Activated CD4-positive, alpha-beta T cell treated with anti-CD3 and anti-CD28 coated beads for 36 hours (primary cell): ENCODE measurements at places on chromosomes 7 and 10. TPM values are rescaled to one million over a fixed set of nuclear protein-coding genes. Genes with fewer than 3 reads are reported as not detected.

ARHGAP22 gene
- total RNA-seq, result 0.27 TPM

HERC4 gene
- total RNA-seq, result 39.5 TPM

TRPV6 gene
- not detected for total RNA-seq

DNA sequence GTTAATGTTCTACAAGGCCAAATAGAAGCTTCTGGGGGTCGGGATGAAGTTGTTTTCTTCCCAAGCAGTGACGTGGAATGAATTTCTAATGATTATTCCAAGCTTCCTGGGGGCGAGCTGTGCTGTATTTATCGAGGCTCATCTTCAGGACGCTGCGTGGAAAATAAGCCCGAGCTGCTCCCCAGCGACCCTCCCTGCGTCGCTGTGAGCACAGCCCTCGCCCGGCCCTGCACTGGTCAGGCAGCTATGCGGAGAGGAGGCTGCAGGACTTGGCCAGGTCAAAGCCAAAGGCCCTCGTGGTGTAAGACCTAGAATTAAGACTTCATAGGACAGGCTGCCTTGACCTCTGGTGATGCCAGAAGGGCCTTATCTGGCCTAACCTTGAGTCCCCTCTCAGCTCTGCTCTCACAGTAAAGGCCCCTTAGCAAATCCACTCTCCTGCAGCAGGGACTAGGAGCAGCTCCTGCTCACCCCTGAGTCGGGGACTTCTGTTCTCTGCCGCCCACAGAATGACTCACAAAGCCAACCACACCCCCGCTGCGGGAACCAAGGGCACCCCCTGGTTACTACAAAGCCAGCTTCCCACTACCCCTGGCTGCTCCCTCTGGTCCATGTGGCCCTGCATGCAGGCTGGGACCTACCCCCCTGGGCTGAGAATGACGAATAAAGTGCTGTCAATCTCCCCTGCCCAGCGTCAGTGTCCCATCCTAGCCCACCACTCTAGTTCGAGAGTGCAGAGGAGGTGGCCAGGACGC is 501.6 kb downstream of the TCERG1L start:
- DNase-seq, result no peak

DNA sequence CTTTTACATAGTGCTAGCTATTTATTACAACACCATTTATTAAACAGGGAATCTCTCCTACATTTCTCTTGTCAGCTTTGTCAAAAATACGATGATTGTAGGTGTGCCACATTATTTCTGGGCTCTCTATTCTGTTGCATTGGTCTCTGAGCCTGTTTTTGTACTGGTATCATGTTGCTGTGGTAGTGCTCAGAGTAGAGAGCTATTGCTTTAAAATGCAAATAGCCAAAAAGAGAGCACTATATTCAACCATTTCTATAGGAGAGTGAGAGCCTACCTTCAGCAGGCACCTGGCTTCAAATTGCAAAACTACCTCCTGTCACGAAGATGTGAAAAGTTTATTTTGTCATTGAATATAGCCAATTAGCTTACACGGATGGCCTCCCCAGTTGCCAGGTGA is 8.1 kb downstream of the ZNF92 start:
- no peak for DNase-seq

GRCh38 chr10:11004144-11005077 is 13.3 kb upstream of the CELF2 start:
- no peak for DNase-seq

GJD4 gene
- total RNA-seq, result not detected

- DNase-seq, result no peak
These were observed 259.7 kb downstream of the AHR start for GRCh38 chr7:17558135-17558534.

- DNase-seq, result no peak
These were observed 514.7 kb upstream of the KCND2 start for GRCh38 chr7:119758254-119758653.

DNA sequence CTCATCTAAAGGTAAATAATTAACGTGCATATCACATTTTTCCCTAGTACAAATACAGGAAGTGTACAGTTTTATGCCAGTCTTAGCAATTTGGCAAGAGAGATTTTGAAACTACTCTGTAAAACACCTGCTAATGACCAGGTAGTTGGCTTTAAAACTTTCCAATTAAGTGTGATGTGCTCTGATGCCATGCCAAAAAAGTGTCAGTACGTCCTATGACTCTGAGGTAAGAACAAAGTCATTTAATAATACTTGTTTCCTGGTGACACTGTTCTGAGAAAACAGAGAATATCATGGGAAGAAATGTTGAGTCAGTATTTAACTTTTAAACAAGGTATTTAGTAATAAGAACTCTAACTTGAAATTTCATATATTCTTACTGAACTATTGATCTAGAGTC is 9.6 kb downstream of the PDZD8 start:
- no peak for DNase-seq

- peak; percentile 56 for DNase-seq
These were observed 3.7 kb downstream of the CFAP46 start for GRCh38 chr10:132938472-132939339.

GRCh38 chr7:110373859-110374258 is 717.1 kb upstream of the LRRN3 start:
- DNase-seq, result no peak

- DNase-seq, result no peak
These were observed 46.9 kb upstream of the MKRN1 start for GRCh38 chr7:140526214-140526613.

- DNase-seq, result no peak
These were observed 76.0 kb upstream of the RET start for GRCh38 chr10:43000651-43001426.

CPXM2 gene
- not detected for total RNA-seq

ZNF485 gene
- 7.6 TPM for total RNA-seq

DNA sequence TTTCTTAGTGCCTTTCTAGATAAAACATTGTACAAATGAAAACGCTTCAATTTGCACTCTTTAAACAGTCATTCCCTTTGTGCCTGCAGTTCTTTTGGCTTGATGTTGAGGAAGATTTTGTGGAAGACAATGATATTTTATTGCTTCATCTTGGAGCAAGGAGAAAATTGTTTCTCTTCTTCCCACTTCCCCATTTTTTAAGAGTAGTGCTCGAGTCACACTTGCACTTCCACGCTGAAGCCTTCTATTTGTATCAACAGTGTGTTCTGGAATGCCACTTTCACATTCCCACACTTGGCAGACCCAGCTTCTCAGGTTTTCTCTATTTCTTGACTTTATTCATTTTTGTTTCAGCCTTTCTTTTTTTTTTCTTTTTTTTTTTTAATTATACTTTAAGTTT is 369.3 kb downstream of the PAXIP1 start:
- DNase-seq, result no peak

C10orf67 gene
- 0.41 TPM for total RNA-seq

GRCh38 chr10:119656760-119657159 is 5.6 kb downstream of the BAG3 start:
- DNase-seq, result no peak

- DNase-seq, result no peak
These were observed 24.9 kb upstream of the TES start for GRCh38 chr7:116185450-116185849.

DNA sequence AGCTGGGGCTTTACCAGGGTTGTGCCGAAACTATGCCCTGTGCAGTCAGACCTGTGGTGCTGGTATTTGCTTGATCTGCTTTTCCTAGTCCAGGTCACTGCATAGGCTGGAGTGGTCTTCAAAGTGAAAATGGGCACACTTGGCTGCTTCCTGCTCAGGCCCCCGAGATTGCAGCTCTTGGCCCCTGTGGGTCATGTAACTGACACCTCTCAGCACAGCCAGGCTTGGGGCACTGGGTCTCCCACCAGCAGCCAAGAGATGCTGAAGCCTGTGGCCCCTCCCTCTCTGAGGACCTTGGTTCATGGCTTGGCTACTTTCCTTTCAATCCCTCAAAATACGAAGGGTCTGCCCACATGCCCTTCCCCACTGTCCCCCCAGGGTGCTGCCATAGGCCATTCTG is 33.7 kb downstream of the PDIA4 start:
- DNase-seq, result no peak

DNA sequence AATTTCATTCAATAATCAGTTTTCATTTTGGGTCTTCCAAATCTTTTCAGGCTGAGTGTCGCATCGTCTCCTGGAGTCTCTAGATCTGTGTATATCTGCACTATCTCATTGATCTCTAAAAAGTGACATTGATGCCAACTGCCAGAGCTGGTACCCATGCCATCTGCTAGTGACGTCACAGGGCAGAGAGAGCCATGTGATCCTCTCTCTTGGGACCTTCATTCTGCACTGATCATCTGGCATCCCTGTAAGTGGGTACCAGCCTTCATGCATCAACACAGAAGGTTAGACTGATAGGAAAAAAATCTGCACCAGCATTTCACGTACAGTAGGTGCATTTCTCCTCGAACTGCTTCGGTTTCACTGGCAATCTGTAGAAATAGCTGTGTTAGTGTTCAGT is at the start of gene NEUROD6:
Gene NEUROD6, minus strand, starts transcription at position 124 of the 400 bp plus-strand sequence. CDS start 1,458 bp downstream, outside the sequence.
- DNase-seq, result no peak

GRCh38 chr10:95327367-95327766 is 36.6 kb upstream of the PDLIM1 start:
- no peak for DNase-seq

- DNase-seq, result no peak
These were observed 335.2 kb upstream of the ZNF32 start for GRCh38 chr10:43983856-43984271.

GRCh38 chr10:84825330-84825729 is 496.9 kb downstream of the CCSER2 start:
- no peak for DNase-seq

FGFBP3 gene
- 1.5 TPM for total RNA-seq

DNA sequence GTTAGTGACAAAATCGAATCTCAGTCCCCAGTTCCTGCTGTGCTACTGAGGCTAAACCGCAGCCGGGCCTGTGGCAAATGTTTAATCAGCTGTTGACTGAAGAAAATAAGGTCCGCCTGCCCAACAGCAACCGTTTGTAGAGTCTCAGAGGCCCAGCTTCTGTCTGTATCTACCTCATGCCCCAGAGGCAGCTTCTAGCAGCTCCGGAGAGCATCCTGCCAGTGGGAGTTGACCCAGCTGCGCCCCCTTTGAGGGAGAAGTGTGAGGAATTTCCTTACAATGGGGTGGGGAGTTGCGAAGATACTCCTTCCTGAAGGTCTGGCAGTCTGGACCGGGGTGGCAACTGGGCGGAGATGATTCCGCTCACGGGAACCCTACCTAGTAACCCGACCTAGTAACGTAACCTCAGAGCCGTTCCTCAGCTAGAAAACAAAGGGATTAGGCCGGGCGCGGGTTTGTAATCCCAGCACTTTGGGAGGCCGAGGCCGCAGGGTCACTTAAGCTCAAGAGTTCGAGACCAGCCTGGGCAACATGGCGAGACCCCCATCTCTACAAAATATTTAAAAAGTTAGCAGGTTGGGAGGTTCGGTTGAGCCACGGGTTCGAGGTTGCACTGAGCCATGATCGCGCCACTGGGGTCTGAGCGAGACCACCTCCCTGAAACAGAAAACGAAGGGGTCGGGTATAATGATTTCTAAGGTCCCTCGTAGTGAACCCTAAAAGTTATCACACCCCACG is 846 bp upstream of the ZNF775 start:
- peak; percentile 62 for DNase-seq

DNA sequence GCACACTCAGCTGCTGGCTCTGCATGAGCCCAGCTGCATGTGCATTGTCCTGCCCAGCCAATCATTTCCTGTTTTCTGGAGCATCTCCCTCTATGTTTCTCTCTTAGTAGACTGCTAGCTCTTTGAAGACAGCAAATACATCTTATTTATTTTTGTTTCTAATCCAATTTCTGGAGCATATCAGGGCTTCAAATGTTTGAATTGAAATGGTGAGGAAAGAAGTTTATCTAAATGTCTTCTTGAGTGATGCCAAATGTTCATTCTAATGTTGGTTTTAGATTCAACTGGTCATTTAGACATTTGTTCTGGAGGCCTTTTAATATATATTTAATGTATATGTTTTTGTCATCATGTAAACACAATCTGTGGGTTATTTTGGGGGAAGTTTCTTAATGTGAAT is 141.9 kb downstream of the DNAJB9 start:
- no peak for DNase-seq

DNA sequence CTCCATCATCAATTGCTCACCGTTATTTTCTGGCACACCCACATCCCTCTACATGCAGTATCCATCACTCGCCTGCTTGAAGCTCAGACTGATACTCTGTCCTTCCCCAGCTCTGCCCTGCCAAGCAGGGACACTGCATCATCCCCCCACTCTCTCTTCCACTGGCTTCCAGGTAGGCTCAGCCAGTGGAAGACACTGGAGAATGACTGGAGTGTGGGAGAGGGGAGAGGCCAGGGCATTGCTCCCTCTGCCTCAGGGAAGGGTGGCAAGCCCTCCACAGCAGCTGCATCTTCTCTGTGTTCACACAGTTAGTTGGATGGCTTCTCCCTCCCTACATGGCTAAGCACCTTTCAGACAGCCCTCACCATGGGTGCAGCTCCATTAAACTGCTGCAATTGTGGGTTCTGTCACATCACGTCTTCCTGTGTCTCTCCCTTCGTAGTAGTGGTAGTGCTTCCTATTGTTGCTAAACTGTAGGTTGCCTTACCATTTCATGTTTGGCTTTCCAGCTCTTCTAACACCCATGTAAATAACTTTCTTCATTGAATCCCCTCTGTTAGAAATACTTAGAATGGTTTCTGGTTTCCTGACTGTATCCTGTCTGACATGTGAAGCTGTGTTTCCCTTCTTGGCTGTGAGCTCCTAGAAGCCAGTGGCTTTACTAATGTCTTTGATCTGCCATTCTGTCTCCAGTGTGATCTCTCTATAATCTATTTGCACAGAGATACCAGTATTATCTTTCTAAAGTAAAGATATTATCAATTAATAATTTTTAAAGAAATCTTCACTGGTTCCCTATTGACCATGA is 483.7 kb upstream of the LRRN3 start:
- no peak for DNase-seq

MEOX2 gene
- total RNA-seq, result not detected

CUZD1 gene
- total RNA-seq, result 1.6 TPM

DNA sequence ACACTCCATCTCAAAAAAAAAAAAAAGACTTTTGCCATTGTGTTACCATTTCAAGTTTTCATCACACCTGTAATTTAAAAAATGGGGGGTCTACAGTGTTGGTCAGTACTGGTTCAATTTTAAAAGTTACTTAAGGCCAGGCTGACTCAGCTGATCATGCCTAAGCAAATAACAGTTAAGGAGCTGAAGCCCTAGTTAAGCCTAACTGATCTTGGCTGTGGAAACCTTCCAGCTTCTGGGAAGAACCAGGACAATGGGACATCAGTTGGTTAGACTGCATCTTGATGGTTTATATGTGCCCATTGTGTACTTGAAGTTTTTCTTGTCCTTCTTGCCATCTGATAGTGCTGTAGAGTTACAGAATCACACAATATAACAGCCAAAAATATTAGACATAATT is 26.7 kb downstream of the VCL start:
- DNase-seq, result no peak

- no peak for DNase-seq
These were observed 106.5 kb downstream of the EPC1 start for GRCh38 chr10:32240471-32240870.

DNA sequence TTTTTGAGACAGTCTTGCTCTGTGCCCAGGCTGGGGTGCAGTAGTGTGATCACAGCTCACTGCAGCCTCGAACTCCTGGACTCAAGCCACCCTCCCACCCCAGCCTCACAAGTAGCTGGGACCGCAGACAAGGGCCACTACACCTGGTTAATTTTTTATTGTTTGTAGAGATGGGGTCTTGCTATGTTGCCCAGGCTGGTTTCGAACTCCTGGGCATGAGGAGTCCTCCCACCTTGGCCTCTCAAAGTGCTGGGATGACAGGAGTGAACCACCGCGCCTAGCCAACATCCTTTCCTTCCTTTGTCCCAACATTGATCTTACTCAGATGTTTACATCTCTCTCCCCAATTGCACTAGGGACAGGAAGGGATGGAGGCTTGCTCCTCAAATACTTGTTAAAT is 3.3 kb downstream of the GTF2IRD1 start:
- no peak for DNase-seq

GRCh38 chr7:3949242-3949640 is 648.2 kb downstream of the SDK1 start:
- DNase-seq, result no peak

- DNase-seq, result no peak
These were observed 54.1 kb downstream of the SRI start for GRCh38 chr7:88165697-88166096.
